Activated CD8-positive, alpha-beta memory T cell treated with anti-CD3 and anti-CD28 coated beads, Interleukin-2, amount 50 U/mL, for 4 hours (primary cell): ENCODE measurements at places on chromosomes 13 and 19.

DNA sequence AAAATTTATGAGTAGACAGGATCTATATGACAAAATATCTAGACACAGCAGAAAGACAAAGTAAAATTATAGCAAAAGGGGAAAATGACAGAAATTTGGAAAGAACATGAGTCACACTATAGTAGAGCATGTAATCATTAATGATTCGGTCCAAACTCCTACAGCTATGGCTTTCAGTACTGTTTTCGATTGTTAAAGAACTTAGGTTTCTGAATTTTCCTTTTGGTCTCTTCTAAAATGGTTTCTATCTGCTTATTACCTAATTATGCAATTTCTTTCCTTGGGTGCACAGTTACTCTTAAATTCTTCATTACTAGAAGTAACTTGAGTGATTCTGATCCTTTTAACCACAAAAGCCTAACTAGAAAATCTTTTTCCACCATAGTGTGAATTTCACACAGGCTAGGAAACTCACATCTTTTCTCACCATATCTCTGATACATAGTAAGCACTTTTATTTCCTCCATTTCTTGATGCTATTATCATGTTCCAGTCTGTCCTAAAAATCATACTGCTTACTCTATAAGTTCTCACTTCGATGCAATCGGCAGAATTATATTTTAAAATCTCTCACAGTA is 1101.4 kb downstream of the PCDH9 start:
- no peak for DNase-seq

DNA sequence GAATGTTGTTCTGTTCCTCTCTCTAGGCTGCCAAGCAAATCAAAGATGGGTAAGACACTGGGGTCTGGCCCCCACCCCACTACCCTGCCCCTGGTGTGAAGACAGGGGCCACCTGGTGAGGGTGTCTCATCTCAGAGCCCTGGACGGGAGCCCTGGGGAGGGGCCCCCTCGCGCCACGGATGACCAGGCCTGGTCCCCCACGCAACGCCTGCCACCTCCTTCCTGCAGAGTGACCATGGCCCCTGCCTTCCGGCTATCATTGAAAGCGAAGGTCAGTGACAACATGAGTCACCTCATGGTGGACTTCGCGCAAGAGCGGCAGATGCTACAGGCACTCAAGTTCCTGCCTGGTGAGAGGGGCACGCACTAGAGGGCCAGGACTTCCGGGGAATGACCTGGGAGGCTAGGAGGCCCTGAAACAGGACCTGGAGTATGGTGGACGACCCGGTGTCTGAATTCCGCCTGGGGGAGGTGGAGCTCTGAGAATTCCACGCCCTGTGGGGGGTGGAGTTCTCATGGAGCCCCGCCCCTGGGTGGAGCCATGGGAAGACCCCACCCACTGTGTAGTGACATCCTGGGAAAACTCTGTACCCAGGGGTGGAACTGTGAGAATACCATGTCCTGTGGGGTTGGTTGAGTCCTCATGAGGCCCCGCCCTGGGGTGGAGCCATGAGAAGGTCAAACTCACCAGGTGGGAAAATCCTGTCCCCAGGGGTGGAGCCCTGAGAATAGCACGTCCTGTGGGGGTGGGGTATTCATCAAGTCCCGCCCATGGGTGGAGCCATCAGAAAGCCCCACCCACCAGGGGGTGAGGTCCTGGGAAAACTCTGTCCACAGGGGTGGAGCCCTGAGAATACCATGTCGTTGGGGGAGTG is 6.1 kb downstream of the FSD1 start:
- no peak for DNase-seq

- DNase-seq, result no peak
Observed at GRCh38 chr19:504616-505015, 2.7 kb upstream of the TPGS1 start.

GRCh38 chr19:2061495-2062388 is 10.7 kb upstream of the MKNK2 start:
- peak; percentile 100 for DNase-seq

GRCh38 chr13:87941226-87941625 is 270.1 kb downstream of the SLITRK5 start:
- DNase-seq, result no peak

DNA sequence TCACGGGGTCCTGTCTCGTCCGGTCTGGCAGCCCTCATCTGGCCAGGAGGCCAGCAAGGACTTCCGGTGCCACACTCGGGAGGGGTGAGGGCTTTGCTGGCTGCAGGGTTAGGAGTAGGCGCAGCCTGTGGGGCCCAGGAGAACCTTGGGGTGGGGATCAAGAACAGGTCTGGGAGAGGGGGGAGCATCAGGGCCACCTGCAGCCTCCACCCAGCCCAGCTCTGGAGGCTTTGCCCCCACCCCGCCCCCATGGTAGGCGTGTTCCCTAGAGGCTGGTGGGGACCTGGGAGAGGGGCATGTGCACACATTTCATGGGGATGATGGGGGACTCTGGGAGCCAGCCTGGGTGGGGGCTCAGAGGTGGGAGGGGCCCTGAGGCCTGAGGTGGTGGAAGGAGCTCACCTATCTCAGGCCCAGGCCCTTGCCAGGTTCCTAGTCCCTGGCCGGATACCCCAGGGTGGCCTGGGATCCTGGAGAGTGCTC is 23.3 kb downstream of the WTIP start:
- no peak for DNase-seq

- DNase-seq, result no peak
Observed at GRCh38 chr13:83620530-83621220, 261.6 kb downstream of the SLITRK1 start.

- DNase-seq, result no peak
Observed at GRCh38 chr13:65881561-65882155, 1348.5 kb downstream of the PCDH9 start.

DNA sequence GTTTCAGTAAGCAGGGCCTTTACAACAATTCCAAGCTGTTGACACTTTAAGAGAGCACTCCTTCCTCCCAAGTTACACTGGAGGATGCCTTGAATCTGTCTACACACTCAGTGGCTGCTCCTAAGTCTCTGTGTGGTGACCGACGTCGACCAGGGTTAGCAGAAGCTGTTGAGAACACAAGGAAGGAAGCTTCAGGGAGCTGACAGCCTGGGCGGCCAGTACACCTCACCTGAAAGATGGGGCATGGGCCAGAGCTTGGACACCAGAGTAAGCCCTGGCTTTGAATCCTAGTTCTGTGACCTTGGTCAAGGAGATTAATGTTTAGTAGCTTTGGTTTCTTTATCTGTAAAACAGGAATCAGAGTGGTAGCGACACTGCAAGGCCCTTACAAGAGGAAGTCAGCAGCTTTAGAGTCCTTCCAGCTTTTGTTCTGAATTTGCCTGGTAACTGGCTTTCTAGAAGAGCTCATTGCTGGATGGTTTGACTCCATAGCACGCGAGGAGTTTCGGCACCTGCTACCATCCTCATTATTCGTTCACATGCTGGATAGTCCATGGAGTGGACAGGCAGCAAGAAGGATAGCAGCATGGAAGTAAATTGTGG is 214.2 kb downstream of the FGF9 start:
- DNase-seq, result no peak

DNA sequence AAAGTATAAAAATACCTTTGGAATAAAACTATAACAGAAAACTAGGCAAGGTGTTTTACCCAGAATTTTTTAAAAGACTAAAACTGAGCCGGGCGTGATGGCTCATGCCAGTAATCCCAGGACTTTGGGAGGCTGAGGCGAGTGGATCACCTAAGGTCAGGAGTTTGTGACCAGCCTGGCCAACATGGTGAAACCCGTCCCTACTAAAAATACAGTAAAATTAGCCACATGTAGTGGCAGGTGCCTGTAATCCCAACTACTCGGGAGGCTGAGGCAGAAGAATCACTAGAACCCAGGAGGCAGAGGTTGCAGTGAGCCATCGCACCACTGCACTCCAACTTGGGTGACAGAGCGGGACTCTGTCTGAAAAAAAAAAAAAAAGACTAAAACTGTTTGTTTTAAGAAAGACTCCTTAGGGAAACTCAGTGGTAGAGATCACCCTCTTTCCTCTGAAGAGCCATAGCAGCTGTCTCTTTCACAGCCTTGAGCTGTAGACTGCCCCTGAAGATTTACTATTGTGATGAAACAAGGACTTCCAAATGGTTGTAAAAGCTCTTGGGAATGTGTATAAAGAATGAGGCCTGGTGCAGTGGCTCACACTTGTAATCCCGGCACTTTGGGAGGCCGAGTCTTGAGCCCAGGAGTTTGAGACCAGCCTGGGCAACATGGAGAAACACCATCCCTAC is 14.7 kb upstream of the KCTD4 start:
- DNase-seq, result no peak

- no peak for DNase-seq
Observed at GRCh38 chr13:27233964-27234363, 17.4 kb upstream of the RPL21 start.

- no peak for DNase-seq
Observed at GRCh38 chr13:21348488-21349120, 110.5 kb downstream of the ZDHHC20 start.
